ENCODE measurements at places on chromosomes 1 and 21.

GRCh38 chr1:50183378-50184133 is 74.8 kb downstream of the ELAVL4 start:
- no peak for DNase-seq

- DNase-seq: peak; percentile 63
Observed at GRCh38 chr1:235074523-235075047, 54.1 kb downstream of the TOMM20 start.

DNA sequence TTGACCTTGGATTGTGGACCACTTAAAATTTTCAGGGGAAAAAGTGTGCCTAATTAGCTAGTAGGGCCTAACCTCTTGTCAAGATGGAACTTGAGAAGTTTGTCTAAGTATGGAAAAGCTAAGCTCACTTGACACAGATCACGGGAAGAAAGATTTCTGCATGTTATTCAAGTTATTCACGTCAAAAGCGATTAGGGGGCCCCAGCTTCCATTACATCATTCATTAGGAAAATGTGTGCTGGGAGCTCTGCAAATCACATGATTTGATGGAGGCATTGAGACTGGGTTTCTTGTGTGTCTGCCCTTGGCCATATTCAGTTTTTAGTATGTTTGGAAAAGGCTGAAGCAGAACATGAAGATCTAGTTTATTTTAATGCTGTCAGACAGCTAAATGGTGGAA is 15.5 kb upstream of the POGZ start:
- DNase-seq: no peak

DNA sequence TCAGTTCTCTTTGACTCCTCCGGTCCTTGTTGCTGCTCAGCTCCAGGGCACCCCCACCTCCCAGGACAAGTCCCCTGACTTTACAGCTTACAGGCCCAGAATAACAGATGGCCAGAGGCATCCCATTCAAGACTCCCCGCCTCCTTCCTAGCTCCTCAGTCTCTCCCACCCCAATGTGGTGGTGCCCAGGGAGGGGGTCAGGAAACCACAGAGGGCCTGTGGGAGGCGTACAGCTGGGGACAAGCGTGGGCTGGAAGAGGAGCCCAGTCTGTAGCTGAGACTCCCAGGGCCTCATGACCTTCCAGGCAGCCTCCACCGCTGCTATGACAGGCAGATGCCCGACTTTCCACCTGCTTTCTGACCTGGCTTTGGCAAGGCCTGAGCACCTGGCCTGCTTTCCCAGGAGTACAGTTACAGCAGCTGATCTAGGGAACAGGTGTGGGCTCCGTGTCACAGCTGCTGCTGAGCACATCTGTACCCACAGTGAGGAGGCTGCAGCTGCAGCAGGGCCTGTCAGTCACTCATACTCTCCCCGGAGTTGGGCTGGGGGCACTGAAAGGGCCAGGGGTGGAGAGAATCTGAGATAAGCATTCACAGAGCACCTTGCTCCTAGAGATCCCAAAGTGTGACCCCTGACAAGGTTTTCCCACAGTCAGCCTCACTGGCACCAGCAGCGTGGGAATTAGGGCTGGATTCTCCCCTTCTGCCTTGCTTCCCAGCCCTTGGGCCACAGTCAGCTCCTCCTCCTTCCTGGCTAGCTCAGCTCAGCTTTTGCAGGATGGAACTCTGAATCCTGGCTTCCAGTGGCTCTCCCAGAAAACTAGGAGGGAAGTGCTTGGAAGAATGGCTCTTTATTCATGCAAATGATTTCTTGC is 7.1 kb upstream of the NAV1 start:
- peak; percentile 31 for DNase-seq

- DNase-seq: no peak
Observed at GRCh38 chr1:69082312-69082711, 485.4 kb upstream of the LRRC7 start.

GRCh38 chr1:116314305-116314919 is 58.6 kb upstream of the ATP1A1 start:
- no peak for DNase-seq

GRCh38 chr1:23529146-23530086 is 1.6 kb downstream of the E2F2 start:
- DNase-seq: peak; percentile 26

GRCh38 chr1:154148807-154149206 is 6.1 kb downstream of the NUP210L start:
- no peak for DNase-seq

DNA sequence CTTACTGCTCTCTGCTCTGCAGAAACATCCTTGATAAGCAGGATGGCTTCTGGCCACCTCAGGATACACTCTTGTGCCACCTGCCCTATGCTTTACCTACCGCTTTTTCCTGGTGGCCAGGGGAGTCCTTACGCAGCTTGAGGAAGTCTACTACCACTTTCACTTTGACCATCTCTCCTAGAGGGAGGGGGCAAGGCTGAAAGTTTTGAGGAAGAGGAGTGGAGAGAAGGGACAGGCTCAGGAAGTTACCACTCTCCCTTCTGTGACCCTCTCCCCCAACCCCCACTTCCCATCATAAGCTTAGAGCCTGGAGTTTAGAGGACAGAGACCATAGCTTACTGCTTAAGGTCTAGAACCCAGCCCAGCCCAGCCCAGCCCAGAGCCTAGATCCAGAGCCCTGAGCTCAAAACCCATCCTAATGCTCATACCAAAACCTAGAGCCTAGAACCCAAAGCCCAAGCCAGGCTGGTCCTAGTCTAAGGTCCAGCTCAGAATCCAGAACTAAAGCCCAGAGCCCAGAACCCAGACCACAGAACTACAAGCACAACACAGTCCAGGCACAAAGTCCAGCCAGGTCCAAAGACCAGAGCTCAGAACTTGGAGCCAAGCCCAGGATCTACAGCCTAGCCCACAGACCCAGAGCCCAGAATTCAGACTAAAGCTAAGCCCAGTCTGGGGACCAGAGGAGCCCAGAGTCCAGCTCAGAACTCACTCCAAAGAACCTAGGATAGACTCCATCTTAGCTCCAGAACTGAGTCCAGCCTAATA is 18.0 kb upstream of the MFSD2A start:
- DNase-seq: no peak

DNA sequence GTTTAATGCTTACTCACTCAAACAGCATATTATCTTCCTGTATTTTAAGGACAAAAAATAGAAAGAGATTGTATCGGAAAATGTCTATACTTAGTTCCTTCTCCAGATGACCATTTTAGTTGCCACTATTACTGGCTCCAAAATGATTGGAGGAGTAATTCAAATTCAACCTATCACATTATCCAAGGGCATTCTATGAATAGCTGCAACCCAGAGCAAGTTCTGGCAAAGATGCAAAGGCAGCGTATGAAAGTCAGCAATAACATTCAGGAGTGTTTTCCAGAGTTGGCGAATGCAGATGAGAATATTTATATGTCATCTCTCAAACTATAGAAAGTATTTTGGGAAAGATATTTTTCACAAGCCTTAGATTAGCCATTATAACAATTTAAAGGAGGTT is 389.8 kb upstream of the ADGRL2 start:
- DNase-seq: no peak

- peak; percentile 53 for DNase-seq
Observed at GRCh38 chr1:119742202-119742601, 26.5 kb downstream of the HMGCS2 start.

GRCh38 chr1:99268021-99268420 is 3.7 kb downstream of the PLPPR4 start:
- peak; percentile 60 for DNase-seq

DNA sequence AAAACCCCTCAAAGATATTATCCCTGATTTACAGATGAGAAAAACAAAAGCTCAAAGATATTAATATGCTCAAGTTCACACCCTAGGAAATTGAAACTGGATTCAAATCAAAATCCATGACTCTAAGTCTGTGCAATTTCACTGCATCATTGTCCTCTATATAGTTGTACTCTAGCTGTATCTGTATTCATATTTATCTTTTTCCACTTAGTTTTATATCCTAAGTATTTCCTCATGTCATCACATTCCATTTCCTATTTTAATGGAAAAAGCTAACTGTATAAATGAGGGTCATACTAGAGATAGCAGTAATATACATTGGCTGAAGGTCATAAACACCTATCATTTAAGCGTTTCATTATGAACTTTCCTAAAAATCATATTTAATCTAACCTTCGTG is 42.2 kb upstream of the RALGPS2 start:
- no peak for DNase-seq

Measured in EL (cell line).